T-helper 9 cell (primary cell): ENCODE measurements at places on chromosomes 16 and 17.

- no peak for DNase-seq
These were observed 475.2 kb upstream of the WSB1 start for GRCh38 chr17:26818736-26819135.

DNA sequence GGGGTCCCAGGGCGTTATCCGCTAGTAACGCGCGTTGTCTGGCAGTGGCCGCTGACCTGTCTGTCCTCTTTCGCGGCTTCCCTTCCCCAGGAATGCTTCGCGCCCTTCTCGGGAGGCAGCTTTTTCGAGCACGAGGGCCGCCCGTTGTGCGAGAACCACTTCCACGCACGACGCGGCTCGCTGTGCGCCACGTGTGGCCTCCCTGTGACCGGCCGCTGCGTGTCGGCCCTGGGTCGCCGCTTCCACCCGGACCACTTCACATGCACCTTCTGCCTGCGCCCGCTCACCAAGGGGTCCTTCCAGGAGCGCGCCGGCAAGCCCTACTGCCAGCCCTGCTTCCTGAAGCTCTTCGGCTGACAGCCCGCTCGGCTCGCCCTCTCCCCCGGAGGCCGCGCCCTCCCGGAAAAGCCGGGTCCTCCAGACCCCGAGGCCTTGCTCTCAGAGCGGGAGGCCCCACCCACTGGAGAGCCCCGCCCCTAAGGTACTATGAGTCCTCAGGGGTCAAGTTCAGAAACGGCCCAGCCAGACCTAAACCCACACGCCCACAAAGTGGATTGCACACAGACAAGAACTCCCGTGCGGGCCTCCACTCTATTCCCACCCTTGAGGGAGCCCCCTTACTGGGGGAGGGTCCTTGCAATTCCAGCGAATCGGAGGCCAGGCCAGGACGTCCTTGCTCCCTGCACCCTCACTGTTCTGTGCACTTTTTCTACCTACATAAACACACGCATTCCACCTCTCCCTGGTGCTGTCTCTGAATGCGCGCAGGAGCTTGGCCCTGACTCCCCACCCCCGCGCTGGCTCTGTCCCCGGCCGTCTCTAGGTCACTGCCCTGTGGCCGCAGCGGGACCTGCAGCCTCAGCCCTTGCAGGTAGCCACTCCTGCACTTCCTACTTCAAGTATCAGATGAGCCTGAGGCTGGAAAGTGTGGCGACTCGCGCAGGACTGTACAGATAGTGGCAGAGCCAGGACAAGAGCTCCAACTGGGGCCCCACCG is 5.4 kb upstream of the SLC5A2 start:
- no peak for DNase-seq

- peak; percentile 26 for DNase-seq
These were observed 266.4 kb downstream of the MAF start for GRCh38 chr16:79334127-79334526.

GRCh38 chr16:85634747-85635544 is 21.8 kb downstream of the GSE1 start:
- DNase-seq: no peak

DNA sequence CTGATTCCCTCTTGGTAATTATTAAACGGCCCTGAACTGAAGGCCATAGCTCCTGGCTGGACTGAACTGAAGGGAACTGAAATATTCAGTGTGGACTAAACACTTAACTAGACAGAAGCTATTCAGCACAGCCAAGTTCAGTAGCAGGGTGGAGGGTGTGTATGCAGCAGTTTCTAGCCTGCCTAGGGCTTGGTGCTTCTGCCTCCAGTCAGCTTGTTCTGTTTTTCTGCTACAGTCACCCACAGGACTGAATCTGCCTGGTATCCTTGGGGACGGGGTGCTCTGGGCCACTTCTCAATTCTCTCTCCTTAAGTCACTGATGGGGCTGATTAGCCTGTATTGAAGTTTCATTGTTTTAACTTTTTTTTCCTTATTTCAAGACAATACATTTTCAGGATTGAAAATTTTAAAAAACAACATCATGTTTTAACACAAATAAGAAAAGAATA is 77.1 kb downstream of the WWP2 start:
- DNase-seq: no peak

GRCh38 chr17:17810895-17811248 is 25.9 kb downstream of the SREBF1 start:
- DNase-seq: no peak

- DNase-seq: peak; percentile 64
These were observed 17.4 kb upstream of the C17orf107 start for GRCh38 chr17:4881761-4882555.

GRCh38 chr16:22314661-22315626 is 17.7 kb downstream of the POLR3E start:
- no peak for DNase-seq

- no peak for DNase-seq
These were observed 272.3 kb downstream of the HS3ST3A1 start for GRCh38 chr17:13329421-13329820.

GRCh38 chr16:6343157-6343556 is 989.5 kb upstream of the RBFOX1 start:
- DNase-seq: no peak

DNA sequence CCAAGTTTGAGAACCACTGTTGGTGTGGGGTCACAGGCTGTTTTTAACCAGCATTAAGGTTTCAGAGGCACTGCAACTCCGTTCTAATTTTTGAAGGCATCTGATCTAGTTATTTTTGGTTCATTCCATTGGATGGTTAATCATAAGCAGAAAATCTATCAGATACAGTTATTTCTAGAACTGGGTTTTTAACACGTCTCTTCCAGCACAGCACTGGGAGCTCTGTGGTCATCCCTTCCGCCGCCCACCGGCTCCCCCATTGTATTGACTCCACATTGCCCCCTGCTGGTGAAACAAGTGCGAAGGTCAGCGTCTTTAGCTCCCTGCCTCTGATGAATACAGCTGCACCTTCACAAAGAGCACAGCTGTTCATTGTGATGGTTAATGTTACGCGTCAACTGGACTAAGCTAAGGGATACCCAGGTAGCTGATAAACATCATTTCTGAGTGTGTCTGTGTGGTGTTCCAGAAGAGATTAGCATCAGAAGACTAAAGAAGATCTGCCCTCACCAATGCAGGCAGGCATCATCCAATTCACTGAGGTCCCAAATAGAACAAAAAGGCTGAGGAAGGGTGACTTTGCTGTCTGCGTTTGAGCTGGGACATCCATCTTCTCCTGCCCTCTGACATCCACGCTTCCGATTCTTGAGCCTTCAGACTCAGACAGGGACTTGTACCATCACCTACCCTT is 8.5 kb downstream of the CCL18 start:
- peak; percentile 56 for DNase-seq

DNA sequence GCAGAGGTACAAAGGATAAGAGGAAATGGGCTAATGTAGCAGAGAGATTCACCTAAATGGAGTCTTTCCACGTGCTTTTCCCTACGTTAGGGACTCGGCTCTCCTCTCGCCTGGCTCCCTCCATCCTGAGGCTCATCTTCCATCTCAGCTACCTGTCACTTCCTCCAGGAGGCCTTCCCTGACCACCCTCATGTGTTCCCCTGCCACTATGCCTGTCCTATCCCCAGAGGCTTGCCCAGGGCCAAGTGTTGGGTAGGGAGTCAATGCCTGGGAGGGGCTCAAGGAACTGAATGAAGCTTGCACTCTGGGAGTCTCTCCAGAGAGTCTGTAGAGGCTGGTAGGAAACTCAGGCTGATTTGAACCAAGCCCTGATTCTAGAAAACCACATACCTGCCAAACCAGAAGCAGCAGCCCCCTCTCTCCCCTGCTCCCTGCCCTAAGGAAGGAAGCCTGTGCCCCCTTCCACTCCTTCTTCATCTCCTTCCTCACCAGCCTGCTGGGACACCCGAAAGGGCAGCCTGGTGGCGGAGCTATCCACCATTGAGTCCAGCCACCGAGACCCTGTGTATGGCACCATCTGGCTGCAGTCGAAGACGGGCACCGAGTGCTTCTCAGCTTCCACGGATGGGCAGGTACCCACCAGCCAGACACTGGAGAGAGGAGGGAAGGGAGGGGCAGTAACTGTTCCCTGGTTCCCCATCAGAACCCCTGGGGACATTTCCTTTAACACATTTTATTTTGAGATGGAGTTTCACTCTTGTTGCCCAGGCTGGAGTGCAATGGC is 25.4 kb downstream of the DNAI2 start:
- no peak for DNase-seq

- no peak for DNase-seq
These were observed 27.7 kb downstream of the SRL start for GRCh38 chr16:4214215-4214621.
